ENCODE measurements at places on chromosomes 16 and 17.
A peak's percentile ranks its signal among the peaks of the same experiment; 100 is the strongest.

- peak; percentile 13 for DNase-seq
Measured at GRCh38 chr16:8173111-8173644, 417.1 kb downstream of the TMEM114 start.

DNA sequence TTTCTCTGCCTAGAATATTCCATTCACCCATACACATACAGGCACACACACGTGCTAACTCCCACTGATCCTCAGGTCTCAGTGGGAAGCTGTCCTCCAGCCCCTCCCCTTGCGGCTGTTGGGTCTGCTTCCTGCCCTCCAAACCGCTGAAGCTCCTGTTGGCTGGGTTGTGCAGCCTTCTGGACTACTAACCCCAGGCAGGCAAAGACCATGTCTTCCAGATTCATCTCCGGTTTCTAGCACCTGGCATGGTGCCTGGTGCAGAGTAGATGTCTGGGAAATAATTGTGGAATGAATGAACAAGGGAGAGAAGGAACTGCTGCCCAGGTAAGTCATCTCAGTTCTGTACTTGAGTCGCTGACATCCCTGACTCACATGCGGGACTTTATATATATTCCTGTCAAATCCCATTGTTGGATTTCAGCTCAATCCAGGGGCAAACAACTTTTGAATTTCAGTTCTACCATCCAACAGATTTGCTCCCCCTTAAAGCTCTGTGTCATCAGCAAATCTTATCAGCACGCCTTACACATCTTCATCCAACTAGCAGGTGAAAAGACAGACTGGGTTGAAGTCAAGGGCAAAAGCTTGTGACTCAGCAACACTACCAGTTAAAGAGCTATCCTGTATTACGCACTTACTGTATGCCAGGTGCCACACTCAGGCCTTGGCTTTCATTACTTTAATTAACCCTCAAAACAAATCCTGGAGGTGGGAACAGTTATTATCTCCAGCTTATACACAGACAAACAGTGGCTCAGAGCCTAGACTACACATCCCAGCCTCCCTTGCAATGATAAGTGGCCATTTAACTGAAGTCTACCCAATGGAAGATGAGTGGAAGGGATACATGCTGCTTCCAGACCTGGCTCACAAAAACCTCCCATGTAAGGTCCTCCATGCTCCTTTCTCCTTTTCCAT is 51.1 kb downstream of the SRCIN1 start:
- peak; percentile 97 for DNase-seq

DNA sequence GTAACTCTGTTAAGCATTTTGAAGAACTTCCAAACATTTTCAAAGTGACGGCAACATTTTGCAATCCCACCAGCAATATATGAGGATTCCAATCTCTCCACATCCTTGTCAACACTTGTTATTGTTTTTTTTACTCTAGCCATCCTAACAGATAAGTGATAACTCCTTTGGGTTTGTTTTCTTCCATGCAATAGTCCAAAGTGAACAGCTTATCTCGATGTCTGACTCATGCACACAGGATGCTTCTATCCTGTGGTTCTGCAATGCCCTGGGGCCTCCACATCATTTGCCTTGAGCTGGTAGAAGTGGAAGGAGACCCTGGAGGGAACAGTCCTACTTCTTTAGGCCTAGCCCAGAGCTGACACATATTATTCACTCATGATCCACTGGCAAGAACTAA is 13.0 kb downstream of the TLE7 start:
- no peak for DNase-seq

DNA sequence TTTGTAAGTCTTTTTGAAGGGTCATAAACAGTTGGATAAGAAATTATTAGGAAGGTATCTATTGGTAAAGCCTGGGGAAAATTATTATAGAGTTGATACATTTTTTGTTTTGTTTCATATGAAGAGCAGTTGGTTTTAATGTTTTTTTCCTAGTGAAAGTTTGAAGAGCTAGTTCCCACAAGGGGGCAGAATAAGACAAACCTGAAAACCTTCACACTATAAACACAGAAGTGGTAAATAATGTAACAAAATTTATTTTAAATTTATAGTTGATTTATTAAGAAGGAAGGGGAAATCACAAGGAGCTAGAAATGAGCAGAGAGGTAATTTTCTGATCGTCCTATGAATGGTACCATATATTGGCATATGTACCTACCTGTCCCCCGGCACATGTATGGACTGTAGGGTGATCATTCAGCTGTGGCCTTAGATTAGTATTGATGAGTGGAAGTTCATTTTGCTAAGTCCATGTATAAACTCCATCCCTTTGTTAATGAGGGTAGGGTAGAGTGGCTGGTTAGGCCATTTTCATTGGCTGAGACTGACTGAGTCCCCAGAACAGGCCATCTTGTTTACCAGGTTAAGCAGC is 116.3 kb downstream of the TANC2 start:
- DNase-seq = no peak

DNA sequence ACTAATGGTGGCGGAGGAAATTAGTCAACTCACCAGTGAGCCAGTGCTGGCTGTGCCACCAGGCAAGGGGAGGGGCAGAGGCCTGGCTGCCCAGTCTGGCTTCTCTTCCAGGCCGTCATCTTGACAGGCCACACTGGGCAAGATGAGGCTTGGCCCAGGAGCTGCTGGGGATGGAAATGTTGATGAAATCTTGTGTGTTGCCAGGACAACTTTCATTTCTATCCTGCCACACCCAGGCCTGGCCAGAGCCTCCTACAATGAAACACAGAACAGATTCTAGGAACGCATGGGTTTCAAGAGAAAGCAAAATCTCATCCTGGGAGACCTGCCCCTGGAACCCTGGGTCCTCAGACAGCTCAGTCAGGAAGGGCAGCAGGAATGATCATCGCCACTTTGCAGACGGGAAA is 9.3 kb downstream of the HEXIM2 start:
- no peak for DNase-seq

DNA sequence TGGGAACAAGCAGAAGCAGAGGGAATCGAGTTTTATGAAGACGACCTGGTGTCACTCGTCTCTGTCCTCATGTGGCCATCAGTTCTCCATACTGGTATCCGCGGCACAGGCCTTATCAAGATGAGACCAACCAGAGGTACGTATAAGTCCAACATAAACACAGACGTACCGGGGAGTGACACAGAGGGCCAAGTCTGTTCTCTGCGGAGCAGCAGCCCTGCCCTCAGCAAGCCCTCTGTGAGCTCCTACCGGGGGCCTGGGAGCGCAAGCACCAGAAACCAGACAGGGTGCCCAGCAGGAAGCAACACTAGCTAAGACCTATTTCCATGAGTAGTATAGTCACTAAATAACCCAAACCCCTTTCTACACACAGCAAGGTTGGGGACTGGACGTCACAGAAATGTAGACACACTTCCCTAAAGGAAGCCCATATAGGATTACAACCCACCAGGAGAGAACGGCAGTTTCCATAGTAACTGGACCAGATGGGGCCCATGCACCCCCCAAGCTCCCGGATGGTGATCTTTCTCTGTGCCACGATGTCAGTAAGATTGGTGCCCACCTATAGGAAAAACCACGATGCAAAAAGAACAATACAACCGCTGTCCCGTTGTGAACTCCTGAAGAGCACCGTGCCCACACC is 911 bp downstream of the ARL16 start:
- DNase-seq = no peak

- no peak for DNase-seq
Measured at GRCh38 chr16:69005641-69006355, 99.7 kb upstream of the HAS3 start.

DNA sequence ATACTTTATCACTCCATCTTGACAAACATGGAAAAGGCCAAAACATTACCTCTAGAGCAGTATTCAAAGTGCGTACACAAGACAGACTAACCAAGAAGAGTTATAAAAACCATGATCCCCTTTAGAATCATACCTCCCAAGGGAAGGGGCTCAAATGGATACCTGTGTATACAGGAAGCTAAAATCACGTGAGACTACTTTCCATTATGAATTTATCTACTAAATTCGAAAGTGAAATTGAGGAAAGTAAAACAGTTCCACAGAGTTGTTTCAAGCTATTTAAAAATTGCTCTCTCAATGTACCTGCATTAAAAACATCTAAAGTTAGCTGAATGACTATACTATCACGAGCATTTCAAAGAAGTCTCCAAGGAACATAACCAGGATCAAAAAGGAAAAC is 32.7 kb downstream of the AP1G1 start:
- no peak for DNase-seq

DNA sequence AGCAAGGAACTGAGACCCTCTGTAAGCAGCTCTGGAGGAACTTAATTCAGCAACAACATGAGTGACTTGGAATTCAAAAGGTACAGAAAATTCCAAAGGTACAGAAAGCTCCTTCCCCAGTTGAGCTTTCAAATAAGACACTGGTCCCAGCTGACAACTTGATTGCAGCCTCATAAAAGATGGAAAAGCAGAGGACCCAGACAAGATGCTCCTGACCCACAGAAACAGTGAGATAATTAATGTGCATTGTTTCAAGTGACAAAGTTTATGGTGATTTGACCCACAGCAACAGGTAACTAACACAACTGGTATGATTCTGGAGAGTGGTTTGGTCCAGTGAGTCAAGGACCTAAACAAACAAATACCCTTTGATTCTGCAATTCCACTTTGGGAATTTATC is 15.2 kb upstream of the TMEM114 start:
- DNase-seq = no peak

DNA sequence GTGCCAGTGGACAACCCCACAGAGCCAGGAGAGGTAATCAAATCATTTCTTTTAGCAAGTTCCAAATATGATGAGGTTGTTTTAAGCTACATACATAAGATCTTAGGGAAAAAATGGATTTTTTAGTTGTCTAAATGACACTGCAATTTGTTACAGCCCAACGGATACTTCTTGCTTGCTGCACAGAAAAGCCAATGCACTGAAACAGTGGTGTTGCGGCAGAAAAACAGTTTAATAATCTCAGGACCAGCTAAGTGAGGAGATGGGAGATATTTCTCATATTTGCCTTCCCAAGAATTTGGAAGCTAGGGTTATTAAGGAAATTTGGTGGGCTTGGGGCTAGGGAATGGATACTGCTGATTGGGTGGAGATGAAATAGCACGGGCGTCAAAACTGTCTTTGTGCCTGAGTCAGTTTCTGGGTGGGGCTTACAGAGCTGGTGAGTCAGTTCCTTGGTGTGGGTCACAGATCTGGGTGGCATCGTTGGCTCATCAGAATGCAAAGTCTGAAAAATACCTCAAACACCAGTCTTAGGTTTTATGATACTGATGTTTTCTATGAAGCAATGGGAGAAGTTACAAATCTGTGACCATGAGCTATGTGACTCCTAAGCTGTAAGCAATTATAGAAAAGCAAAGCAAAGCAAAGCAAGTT is 255.4 kb downstream of the IRX3 start:
- no peak for DNase-seq

DNA sequence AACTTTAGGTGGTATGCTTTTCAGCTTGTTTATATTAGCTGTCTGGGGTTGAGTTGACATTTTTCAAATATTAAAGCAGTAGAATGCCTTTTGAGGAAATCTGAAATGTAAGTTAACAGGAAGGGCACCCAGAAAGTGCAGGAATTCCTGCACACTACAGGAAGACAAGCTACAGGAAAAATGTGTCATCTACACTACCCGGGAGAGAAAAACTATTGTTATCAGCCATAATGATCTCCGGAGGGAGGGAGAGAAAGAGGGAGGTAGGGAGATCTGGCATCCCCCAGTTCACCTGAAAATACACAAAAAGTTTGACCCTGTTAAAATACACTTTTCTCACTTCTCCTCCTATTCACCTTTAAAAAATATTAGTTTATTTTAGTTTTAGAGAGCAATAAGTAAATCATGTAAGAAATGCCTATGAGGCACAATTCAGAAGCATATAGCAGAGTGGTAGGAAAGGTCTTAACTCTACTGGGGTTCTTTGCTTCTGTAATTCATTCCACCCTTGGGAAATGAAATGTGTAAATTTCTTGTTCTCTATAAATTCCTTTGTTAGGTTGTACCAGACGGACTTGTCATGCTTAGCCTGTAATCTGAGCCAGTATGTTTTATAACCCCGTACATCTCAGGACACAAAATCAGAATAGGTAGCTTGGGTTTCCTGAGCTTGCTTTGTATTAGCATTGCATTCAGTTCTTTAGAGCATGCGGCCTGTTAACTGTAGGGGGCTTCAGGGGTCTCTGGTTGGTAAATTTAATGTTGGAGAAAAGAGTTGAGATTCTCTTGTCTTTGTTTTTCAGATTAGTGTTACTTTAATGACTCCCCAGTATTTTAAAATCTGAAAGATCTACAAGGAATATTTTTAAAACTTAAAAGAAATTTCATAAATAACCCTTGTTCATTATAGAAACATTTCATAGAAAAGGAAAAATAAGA is 3.3 kb downstream of the MAP2K6 start:
- DNase-seq = no peak

DNA sequence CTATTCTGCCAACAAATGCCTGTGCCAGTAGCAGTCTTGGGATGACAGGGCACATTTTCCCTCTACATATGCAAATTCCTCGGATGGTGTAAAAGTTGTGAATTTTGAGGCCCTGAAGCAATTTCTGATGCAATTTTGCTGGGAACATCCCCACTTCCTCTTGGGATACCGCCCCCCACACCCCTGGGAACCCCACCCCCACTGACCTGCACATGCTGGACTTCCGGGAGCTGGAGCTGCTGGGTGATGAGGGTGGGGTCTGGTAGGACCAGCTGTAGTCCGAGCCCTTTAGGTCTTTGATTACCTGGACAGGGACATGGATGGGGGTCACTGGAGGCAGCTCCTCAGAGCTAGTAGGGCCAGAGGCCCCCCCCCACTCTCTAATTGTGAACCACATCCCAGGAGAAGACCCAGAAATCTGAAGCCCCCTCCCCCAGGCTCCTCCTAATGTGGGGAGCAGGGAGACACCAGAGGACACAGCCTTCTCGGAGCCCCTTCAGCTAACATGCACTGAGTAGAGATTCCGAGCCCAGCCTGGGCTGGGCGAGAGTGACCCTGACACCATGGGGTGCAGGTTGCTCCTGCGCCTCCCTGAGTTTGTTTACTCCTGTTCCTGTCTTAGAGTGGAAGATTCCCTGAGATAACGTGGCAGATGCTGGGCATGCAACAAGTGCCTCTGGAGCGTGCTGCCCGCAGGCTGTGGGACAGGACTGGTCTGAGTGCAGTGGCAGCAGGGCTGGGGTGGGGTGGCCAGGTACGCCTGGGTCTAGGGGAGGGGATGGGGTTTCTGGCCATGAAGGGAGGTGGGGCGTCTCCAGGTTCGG is 9.0 kb downstream of the MTSS2 start:
- no peak for DNase-seq

GRCh38 chr17:65290616-65291015 is 153.4 kb downstream of the RGS9 start:
- no peak for DNase-seq

GRCh38 chr16:15639061-15639568 is 3.8 kb downstream of the MARF1 start:
- DNase-seq = no peak

GRCh38 chr16:66678337-66678736 is 18.2 kb downstream of the CMTM4 start:
- no peak for DNase-seq

DNA sequence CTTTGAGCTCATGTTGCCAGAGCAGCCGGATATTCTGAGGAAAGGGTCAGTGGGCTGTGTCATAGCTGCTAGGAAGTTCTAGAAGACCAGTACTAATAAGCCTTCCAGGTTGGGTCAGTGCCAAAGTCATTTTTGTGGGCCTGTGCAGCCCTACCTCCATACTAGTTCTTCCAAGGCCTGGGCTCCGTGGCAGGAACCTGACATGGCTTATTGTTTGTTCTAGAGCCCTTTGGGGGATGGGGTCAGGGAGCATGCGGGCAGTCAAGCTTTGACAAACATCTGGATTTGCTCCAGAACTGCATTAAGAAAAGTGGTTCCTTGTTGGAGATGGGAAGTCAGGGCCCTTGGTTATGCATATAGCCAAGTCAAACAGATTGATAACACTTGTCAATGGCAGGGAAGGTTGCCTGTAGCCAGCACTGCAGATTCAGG is 7.6 kb downstream of the ALKBH5 start:
- no peak for DNase-seq

All from NCI-H2081 treated with DMSO at 0.1 percent for 48 hours (cell line).